ENCODE measurements at places on chromosomes 7 and 10.

GRCh38 chr10:103829838-103830465 is 25.4 kb downstream of the SH3PXD2A start:
- DNase-seq, result no peak

DNA sequence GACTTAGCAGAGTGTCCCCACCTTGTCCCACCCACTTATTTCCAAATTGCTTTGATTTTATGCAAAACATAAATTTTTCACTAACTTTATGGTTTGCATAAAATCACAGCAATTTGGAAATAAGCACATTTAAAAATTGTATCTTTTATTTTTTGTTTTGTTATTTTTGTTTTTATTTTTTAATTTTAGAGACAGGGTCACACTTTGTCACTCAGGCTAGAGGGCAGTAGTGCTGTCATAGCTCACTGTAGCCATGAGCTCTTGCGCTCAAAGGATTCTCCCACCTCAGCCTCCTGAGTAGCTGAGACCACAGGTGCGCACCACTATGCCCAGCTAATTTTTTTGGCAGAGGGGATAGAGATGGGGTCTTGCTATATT is 43.2 kb downstream of the APBB1IP start:
- no peak for DNase-seq

GRCh38 chr7:90816511-90817142 is 220.5 kb downstream of the CDK14 start:
- DNase-seq, result no peak

- no peak for DNase-seq
These were observed 4.3 kb downstream of the ANKRD1 start for GRCh38 chr10:90916392-90917237.

DNA sequence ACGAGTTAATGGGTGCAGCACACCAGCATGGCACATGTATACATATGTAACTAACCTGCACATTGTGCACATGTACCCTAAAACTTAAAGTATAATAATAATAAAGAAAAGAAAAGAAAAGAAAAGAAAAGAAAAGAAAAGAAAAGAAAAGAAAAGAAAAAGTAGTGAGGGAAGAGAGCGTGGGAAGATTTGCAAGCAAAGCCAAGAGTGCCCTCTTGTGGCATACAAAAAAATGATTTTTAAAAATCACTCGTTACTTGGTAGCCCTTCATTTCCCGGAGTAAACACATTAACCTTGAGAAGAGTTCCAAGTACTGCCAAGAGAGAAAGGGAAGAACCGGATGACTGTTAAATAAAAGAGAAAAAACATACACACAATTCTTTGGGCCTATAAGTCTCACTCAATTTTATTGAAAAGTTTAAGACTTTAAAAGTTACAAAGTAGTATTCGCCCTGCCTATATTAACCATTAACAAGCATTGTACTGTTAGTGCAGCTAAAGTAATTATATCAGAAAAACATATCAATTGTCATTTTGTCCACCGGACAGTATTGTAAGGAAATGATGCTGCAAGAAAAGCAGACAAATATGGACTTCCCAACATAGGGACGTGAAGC is 6.2 kb upstream of the CH25H start:
- DNase-seq, result no peak

DNA sequence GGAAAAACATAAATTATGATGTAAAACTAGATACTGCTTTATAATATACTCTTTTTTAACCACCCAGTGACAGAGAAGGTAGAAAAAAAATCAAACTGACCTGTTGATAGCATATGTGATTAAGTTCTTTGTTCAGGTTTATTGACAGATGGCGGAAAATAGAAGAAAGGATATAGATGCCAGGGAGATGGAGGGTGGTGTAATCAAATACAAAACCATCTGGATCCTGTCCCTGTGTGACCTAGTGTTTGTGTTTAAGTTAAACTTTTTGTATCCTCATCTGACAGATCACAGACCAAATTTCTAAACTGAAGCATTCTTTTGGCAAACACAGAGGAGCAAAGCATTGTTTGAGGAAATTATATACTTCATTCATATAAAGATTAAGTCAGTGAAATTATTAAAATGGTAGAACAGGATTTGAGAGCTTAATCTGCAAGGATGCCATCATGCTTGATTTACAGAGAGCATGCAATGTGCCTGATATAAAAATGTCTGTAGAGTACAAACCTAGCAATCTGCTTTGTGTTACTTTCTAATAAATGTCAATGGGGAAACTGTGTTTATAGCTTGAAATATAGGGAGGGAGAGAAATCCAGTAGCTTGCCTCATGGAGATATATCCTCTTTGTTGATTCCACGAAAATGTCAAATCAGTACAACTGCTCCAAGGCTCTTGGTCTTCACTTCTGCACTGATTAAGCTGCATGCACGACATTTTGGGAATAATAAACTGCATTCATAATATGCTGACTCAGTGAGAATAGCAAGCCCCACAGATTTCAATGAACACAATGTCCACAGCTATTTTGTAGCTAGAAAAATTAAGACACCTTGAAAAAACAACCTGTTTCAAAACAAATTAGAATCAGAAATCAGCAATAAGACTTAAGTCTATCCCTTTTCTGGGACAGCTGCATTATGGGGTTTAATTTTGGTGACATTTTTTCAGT is 39.0 kb downstream of the SEM1 start:
- no peak for DNase-seq

GRCh38 chr7:18400726-18401125 is 94.8 kb upstream of the HDAC9 start:
- no peak for DNase-seq

GRCh38 chr7:73437091-73437490 is 3.5 kb downstream of the FZD9 start:
- no peak for DNase-seq

GRCh38 chr7:5758753-5759335 is 22.6 kb downstream of the RNF216 start:
- no peak for DNase-seq

- DNase-seq, result no peak
These were observed 88.5 kb downstream of the PPP1R17 start for GRCh38 chr7:31775556-31775955.

DNA sequence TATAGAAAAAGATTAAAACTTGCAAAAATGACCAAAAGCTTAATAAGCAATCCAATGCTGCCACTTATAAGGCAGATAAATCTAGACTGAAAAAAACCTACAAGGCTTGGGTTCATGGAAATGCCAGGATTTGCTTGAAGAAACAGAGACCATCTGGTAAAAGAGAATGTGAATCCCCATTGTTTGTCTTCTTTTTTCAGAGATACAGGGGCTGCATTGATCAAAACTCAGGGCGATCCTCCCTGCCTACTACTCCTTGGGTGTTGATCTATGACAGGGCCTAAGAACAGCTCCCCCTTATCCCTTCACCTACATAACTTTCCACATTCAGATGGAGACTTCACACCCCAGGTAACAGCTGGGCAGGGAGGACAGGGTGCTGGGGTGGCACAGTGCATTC is 3.3 kb upstream of the TSGA13 start:
- DNase-seq, result no peak

DNA sequence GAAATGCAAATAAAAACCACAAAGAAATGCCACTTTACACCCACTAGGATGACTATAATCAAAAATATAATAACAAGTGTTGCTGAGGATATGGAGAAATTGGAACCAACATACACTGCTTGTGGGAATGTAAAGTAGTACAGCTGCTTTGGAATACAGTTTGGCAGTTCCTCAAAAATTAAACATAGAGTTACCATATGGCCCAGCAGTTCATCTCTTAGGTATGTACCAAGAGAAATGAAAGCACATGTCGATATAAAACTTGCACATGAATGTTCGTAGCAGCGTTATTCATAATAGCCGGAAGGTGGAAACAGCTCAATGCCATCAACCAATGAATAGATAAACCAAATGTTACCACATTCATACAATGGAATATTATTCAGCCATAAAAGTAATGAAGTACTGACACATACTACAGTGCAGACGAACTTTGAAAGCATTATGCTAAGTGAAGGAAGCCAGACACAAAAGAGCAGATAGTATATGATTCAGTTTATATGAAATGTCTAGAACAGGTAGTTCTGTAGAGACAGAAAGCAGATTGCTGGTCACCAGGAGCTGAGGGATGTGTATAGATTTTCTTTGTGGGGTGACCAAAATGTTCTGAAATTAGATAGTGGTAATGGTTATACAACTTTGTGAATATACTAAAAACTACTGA is 12.4 kb downstream of the BCAP29 start:
- no peak for DNase-seq

DNA sequence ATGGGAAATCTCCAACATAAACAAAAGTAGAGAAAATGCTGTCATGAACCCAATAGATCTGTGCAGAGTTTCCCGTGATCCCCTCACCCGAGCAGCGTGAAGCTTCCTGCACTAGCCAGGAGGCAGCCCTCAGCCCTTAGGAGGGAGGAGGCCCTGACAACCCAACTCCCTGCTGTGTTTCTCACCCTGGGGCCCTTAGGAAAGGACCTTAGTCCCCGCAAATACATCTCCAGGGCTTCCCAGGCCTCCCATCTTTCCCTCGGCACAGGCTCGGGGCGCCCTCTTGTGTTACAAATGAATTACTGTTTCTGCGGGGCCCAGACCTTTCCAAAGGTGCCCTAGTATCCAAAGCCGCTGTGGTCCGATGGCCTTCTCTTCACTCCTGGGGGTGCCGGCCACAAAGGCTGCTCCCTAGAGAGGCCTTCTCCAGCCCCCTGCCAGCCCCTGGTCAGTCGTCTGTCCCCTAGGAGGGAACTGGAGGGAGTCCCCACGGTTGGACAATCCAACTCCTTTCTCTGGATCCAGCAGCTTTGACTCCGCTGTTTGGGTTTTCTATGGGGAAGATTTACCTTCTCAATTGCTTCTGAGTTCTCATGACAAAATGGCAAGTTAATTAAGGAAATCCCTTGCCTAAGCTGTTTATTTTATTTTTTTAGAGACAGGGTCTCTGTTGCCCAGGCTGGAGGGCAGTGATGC is 49.9 kb upstream of the SH2B2 start:
- no peak for DNase-seq

DNA sequence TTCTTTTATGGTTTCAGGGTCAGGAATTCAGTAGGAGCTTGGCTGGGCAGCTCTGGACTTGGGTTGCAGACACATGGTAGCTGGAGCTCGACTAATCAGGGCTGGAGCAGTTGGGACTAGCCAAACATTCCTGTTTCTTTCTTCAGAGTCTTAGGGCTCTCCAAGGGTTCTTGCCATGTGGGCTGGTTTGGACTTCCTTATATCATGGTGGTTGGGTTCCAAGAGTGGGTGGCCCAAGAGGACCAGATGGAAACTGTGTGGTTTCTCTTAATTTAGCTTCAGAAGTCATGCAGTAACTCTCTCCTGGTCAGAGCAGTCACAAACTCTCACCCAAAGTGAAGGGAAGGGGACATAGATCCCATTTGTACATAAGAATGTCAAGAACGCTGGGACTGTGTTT is 270.1 kb upstream of the FZD1 start:
- DNase-seq, result no peak

GRCh38 chr10:7611909-7612308 is 54.9 kb downstream of the ITIH5 start:
- DNase-seq, result no peak

DNA sequence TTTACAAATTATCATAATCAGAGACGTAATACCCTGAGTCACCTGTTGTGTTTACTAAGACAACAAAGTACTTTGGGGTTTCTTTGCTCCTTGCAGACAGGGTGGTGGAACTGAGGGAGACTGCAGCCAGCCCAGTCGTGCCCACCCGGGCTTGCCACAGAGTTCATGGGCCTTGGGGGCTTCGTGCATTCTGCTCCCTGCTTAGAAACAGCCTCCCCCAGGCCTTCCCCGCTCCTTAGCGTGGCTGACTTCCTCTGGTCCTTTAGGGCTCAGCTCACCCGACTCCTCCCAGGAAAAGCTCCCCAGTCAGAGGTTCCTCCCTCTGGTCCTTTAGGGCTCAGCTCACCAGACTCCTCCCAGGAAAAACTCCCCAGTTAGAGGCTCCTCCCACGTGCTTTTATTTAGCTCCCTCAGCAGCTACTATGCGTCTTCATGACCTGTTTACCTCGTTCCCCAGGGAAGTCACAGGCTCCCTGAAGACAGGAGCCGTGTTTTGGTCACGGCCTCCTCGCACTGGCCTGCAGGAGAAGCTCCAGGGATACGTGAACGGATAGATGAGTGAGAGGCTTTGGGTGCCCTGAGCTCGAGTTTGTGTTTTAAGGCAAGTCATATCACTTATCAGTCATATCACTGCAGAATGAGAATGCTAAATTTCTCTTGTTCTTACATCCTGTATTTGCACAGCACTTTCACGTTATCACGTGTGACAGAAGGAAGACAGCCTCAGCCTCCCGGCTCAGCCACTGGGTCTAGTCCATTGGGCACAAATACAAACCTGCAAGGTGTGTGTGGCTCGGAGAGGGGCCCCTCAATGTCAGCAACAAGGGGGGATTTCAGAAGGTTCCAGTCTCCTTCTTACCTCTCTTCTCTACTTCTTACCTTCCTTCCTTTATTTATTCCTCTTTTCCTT is 52.7 kb upstream of the VIPR2 start:
- no peak for DNase-seq

GRCh38 chr10:114401195-114401791 is 3.0 kb downstream of the AFAP1L2 start:
- DNase-seq, result no peak

GRCh38 chr10:85648279-85648754 is 718.3 kb downstream of the GRID1 start:
- no peak for DNase-seq

- no peak for DNase-seq
These were observed 200.5 kb downstream of the SKAP2 start for GRCh38 chr7:26663874-26664273.

DNA sequence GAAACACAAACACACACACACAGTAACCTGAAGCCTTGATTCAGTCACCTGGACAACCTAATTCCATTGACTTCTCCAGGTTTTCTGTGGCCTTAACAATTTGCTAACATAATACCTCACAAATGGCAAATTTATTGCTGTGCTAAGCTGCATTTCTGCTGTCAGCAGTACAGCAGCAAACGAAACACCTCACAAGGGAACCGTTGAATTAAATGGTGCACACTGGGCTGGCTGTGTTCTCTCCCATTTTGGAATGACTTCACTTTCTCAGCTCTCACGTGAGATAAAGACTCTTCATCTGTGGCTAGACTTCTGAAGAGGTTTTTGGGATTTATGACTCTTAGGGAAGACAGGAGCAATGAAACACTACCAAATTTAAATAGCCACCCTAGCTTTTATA is 152.5 kb downstream of the GPR158 start:
- DNase-seq, result no peak

- no peak for DNase-seq
These were observed 502.8 kb downstream of the REEP3 start for GRCh38 chr10:64023926-64024470.

GRCh38 chr10:103571656-103571975 is 78.1 kb downstream of the NEURL1 start:
- DNase-seq, result no peak

GRCh38 chr7:158588085-158588877 is 658 bp upstream of the PTPRN2 start:
- no peak for DNase-seq

GRCh38 chr10:83677795-83678194 is 461.5 kb upstream of the GHITM start:
- DNase-seq, result no peak

GRCh38 chr10:29657719-29658274 is 23.0 kb upstream of the SVIL start:
- no peak for DNase-seq

DNA sequence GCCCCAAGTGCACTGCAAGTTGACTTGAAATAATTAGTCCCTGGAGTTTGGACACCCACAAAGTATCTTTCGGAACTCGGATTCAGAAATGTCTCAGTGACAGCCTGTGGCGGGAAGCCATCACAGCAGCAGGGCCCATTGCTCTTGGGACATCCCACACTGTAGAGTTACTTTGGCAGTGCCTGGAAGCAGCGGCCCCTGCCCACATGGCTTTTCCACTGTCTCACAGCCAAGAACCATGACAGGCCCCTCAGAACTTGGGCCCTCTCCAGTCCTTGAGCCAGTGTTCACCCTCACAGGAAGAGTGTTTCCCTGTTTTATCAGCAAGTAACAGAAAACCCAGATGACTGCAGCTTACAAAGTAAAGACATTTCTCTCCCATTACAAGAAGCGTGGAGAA is 477.0 kb upstream of the GALNT17 start:
- no peak for DNase-seq

Measured in stimulated activated CD8-positive, alpha-beta memory T cell treated with anti-CD3 and anti-CD28 coated beads, Interleukin-15, amount 100 ng/mL, for 4 hours (primary cell).